ENCODE measurements at places on chromosomes 13 and 19.

DNA sequence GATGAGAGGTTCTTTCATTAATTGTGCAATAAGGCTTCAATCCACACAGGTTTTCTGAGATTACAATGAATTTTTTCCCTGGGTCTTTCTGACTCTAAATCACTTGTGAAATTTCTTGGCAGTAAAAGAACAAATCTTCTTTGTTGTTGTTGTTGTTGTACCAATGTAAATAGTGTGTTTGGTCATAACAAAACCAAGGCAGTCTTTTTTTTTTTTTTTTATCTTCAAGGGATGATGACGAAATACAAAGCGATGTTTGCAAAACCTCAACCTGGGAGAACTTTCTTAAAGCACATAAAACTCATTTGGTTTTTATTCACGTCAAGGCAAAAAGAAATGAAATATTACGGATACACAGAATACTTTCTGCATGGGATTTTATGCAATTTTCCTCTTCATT, 462.0 kb downstream of the LIG4 start:
- no peak for DNase-seq

DNA sequence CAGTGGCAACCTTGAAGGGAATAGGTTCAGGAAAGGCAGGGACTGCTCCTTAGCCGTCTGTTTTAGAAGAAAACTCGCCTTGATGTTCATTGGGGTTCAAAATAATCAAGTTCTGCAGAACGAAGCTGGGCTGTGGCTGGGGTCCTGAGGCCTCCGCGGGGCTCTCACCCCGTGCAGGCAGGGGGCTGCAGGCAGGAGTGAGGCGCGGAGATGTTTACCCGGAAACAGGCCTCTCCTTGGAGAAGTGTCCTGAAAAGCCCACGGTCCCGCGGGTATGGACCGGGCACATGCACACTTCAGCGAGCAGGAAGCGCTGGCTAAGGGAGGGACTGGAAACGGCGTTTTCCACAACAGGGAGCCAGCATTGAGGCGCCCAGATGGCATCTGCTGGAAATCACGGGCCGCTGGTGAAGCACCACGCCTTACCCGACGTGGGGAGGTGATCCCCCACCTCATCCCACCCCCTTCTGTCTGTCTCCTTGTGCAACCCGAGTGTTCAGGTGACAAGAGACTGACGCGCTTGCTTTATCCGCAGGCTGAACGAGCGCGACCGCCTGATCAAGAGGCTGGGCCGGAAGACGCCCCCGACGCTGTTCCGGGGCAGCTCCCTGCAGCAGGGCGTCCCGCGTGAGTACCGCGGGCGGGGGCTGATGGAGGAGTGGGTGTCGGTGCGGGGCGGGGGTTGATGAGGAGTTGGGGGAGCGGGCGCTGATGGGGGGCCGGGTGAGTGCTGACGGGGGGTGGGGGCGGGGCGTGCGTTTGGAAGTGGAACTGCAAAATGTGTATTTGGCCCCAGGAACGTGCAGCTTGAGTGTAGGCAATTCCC, 39.6 kb downstream of the SHISA2 start:
- peak; percentile 52 for DNase-seq

- no peak for DNase-seq
Observed at GRCh38 chr13:49616676-49617065, 11.6 kb upstream of the ARL11 start.

GRCh38 chr13:33904431-33904830, 86.5 kb downstream of the RFC3 start:
- DNase-seq, result no peak

- no peak for DNase-seq
Observed at GRCh38 chr13:75804605-75805004, 168.5 kb downstream of the LMO7 start.

- no peak for DNase-seq
Observed at GRCh38 chr13:32938907-32939306, 77.3 kb upstream of the KL start.

- no peak for DNase-seq
Observed at GRCh38 chr13:44955406-44955805, 33.9 kb downstream of the NUFIP1 start.

GRCh38 chr19:46704379-46705076, 12.4 kb downstream of the PRKD2 start:
- DNase-seq, result peak; percentile 66

DNA sequence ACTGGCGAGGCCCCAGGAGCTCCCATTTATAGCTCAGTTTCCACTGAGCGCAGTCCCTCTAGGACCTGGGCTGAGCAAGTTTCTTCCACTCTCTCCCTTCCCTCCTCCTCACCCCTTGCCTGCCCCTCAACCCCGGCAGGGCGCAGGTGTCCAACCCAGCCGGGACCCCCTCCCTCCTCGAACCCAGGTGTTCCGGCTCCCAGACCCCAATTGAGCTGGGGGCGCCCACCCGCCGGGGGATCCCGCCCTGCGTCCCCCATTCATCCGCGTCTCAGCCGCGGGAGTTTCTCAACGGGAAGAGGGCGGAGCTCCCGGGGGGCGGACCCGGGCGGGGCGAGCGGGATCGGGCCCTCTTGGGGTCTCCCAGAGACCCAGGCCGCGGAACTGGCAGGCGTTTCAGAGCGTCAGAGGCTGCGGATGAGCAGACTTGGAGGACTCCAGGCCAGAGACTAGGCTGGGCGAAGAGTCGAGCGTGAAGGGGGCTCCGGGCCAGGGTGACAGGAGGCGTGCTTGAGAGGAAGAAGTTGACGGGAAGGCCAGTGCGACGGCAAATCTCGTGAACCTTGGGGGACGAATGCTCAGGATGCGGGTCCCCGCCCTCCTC, at the start of gene KIRREL2:
Gene KIRREL2, plus strand, starts transcription at position 366 of the 604 bp plus-strand sequence. Its CDS starts 209 bp downstream, at position 575.
- no peak for DNase-seq

DNA sequence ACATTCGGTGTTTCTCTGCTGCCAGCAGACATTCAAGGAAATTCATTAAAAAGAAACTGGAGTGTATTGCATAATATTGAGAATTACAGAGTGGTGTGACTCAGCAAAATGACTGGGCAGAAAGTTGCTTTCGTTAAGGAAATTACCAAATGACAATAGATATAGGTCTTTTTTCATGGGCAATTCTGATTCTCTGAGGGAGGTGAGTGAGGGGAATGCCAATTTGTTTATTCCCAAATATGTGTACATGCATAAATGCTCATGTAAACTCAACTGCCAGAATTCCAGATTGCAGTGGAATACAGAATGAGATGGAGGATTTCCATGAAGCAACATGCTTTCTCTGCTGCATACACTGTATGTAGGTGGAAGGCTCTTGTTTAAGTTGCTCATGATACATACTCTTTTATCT, 1730.1 kb downstream of the SLITRK5 start:
- no peak for DNase-seq

DNA sequence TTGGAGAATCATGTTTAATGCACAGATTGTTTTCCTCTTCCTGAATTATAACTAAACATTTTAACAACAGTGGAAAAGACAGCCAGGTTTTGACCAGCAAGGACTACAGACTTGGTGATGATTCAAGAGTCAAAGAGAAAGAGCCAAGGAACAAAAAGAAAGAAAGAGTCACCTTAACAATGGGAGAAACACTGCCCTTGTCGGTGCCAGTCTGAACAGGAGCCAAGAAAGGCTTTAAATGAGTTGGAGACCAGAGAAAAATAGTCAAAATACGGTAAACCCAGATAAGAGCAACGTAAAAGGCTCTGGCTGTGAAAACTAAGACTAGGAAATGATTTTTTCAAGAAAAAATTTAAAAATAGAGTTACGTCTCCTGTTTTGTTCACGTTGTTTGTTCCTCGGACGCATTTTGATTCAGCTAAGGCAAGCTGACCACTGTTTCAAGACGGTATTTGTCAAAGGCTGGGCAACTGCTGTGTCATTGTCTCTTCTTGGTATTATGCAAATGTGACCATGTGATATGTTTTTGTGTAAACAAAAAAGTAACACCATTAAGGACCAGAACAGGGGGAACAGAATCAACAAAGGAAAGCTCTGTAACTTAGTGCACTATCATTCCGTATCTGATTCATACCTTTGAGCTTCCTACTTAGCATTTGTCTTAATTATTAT, 634.5 kb downstream of the LIG4 start:
- DNase-seq, result no peak

DNA sequence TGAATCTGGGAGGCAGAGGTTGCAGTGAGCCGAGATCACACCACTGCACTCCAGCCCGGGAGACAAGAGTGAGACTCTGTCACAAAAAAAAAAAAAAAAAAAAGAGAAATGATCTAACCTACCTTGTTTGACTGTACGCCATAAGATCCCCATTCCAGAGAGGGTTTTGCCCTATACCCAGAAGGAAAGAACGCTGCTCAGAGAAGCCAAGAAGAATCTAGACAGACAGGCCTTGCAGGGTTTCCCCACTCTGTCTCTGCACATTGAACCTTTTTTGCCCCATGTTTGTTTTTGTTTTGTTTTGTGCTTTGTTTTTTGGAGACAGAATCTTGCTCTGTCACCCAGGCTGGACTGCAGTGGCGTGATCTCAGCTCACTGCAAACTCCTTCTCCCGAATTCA, 7.4 kb upstream of the MAP1S start:
- DNase-seq, result no peak

DNA sequence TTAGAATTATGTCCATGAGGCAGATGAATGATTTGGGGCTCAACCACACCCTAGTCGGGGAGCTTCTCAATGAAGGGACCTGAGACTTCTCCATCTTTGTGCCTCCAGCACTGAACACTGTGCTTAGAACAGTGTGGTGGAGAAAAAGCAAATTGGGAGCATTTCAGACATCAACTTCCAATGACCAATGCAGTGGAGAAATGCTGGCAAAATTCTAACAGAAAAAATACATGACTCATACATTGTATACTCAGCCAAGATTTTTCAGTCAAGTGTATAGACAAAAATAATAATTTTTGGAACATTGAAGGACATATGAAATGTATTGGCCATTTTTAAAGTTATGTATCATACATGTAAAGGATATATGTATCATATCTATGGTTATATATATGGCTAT, 134.7 kb downstream of the FGF14 start:
- no peak for DNase-seq

- DNase-seq, result no peak
Observed at GRCh38 chr19:7575434-7576040, 20.1 kb upstream of the CAMSAP3 start.

GRCh38 chr19:18304458-18305310, 18.2 kb downstream of the LSM4 start:
- peak; percentile 83 for DNase-seq

- no peak for DNase-seq
Observed at GRCh38 chr13:36509369-36509768, 77.1 kb downstream of the CCNA1 start.

- no peak for DNase-seq
Observed at GRCh38 chr13:100520936-100521850, 67.4 kb downstream of the GGACT start.

- no peak for DNase-seq
Observed at GRCh38 chr13:45851956-45852355, 403 bp upstream of the SIAH3 start.

DNA sequence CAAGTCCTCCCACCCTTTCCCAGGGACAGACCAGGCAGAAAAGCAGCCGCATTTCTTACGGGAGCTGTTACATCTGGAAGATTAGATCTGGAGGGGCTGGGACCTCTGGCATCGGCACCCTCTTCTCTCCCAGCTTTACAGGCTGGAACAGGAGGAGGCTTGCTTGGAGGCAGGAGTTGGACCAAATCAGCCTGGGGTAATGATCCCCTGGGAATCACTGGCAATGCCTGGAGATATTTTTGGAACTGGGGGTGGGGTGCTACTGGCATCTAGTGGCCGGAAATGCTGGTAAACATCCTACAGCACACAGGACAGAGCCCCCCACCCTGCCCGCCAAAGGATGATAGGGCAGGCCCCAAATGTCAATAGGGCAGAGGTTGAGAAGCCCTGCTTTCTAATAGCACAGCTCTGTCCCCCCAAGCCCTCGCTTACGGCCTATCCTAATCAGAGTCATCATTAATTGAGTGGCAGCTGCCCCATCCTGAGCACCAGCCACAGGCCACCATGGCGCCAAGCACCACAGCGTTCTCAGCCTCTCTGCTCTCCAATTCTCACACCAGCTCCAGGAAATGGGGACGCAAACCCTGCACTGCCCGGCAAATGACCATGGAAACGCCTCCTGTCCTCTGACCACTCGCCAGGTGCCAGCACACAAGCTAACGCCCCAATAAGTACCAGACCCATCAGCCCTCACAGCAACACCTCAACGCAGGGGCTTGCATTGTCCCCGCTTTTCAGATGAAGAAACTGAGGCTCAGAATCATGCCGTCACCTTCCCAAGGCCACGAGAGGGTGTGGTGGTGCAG, 20.6 kb downstream of the LRRC4B start:
- DNase-seq, result no peak

DNA sequence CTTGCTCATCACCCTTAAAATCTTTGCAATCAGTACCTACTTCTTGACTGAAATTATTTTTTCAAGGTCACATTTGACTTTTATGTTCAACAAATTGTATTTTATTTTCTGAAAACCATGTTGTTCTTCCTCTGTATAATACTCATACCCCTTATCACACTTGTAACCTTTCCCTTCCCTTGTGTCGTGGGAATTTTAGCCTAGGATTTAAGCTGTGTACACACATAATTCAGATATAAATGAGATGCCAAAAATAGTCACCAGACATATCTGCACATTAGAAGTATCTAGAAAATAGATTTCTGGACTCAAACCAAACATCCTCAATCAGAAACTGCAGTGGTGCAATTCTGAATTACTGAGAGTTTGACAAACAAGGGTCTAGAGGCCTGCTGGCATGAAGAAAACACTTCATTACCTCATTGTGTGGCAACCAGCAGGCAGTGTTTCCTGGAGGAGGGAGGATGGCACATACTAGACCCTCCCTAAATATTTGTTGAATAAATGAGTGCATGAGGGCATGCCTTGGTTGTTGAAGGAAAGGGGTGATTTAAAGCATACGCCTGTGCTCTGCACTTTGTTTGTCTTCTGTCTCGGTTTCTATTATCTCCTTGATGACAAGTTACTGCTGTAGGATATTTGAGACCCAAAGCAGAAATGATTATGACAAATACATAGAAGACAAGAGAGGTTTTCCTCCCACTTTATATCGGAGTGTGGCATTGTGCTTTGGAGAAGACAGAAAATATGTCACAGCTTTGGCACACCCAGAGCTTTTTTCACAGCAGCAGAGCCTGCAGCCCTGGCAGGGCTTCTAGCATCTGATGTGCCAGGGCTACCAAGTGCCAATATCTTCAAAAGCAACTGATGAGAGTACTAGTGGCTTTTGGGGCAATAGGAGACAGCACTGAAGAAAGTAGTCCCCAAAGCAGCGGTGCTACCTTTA, 881.1 kb downstream of the PCDH9 start:
- no peak for DNase-seq

DNA sequence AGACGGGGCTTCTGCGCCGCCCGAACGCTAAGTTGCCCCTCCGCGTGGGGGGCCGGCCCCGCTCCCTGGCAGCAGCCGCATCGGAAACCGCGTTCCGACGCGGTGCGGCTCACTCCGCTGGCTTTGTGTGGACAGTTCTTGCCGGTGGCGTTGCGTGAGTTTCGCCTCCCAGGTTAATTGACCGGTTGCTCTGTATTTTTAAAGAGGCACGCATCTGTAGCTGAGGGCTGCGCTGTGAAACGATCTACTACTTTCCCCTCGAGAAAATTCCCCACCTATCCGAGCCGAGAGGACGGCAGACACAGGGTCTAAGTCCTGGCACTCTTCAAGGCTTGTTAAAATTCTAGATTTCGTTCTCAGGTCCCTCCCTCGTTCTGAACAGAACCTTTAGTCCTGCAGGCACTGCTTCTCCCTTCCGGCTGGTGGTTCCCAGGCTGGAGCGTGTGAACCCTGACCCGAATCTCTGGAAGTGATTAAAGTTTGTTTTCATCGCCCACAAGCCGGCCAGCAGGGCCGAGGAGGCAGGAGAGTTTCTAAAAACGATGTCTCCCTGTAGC, 933 bp downstream of the ARHGEF7 start:
- DNase-seq, result no peak

GRCh38 chr19:8403098-8403819, 9.8 kb upstream of the MARCHF2 start:
- no peak for DNase-seq
